ENCODE measurements at places on chromosomes 12 and 14.

GRCh38 chr12:79534029-79534867 lies 156.5 kb downstream of the PAWR start:
- no peak for DNase-seq

DNA sequence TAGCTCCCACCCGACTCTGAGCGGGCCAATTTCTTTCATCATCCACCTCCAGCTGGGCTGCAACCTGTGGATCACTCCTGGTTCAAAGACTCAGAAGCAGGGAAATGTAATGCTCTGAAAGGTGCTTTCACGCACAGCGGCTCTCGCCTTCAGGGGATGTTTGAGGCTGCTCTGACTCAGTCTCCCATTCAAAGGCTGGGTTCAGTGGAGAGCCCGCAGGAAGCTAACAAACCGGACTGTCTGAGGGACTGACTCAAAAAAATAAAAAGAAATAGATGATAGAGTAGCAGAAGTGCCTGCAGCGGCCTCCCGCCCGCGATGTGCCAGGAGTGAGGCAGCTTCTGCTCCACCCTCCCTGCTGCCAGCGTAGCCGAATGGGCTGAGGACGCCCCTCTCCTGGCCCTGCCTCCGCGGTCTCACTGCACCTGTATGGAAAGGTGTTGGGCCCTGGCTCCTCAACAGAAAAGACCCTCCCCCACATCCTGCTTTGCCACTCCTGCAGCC lies 98.0 kb downstream of the GCH1 start:
- no peak for DNase-seq

DNA sequence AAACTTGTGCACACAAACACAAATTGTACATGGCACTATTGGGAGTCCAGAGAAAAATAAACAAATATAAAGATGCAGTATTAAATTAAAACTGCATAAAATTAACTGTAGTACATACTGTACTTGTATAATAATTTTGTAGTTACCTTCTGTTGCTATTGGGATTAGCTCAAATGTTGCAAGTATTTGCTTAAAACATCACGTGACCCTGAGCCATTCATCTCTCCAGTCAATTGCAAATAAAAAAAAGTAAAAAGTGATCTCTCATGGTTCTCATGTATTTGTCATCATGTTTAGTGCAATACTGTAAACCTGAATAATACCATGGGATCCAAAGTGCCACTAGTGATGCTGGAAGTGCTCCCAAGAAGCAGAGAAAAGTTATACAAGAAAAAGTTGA lies 88.1 kb upstream of the NAV3 start:
- no peak for DNase-seq

DNA sequence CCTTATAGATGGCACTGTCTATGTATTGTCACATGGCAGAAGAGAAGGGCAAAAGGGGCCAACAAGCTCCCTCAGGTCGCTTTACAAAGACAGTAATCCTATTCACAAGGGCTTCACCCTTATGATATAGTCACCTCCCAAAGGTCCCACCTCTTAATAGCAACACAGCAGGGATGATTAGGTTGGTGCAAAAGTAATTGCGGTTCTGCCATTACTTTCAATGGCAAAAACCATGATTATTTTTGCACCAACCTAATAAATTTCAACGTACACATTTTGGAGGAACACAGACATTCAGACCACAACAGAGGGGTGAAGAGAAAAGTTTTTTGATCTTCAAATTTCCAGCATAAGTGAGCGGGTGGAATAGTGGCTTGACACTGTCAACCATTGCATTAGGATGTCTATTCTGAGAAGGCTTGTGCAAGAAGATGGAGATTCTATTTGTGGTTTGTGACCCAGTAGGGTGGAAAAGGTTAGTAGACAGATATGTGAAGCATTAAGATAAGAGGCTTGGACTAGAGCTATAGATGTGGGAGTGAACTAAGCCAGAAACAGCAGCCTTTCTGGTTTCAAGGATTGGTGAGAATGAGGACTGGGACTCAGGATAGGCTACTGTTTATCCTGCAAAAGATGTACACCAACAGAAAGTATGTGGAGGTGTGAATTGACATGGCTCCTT lies 75.5 kb upstream of the CPSF6 start:
- no peak for DNase-seq

- no peak for DNase-seq
Observed at GRCh38 chr12:86959766-86960458, 703.7 kb upstream of the MGAT4C start.

GRCh38 chr14:71745072-71745471 lies 187.2 kb upstream of the RGS6 start:
- no peak for DNase-seq

DNA sequence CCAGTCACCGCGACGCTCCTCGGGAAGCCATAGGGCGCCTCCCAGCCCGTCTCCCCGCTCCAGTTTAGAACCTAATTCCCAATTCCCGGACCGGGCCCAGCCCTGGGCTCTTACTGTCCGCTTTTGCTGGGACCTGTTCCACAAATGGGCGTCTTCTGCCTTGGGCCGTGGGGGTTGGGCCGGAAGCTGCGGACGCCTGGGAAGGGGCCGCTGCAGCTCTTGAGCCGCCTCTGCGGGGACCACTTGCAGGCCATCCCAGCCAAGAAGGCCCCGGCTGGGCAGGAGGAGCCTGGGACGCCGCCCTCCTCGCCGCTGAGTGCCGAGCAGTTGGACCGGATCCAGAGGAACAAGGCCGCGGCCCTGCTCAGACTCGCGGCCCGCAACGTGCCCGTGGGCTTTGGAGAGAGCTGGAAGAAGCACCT lies 797 bp downstream of the UNG start:
- no peak for DNase-seq

GRCh38 chr12:70399311-70399710 lies 33.2 kb downstream of the KCNMB4 start:
- DNase-seq = no peak

DNA sequence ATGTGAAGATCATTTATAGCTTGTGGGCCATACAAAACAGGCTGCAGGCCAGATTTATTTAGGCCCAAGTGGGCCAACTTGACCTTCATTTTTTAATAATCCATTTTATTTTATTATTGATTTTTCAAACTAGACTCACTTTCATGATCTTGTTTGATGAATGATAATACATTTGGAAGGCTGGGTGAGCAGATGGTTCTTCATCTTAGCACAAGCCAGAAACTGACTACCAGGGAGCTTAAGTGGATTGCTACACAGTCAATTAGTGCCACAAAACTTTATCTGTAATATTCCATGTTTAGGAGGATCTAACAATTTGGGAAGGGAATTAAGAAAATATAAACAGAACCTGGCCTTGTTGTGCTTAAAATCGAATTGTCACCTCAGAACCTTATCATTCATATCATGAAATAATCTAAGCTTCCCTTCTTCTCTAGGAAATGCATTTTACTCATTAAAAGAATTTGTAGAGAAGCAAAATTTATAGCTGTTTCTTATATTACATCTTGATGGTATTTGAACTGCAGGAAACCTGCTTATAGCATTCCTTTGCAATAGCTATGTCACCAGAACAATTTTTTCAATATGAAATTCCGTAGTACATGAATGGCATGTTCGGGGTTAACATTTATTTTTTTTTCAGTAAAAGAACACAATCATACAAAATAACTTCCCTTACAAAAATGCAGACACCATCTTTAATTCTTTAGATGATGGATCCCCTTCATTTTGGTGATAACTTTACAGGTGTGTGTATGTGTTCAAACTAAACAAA lies 62.0 kb upstream of the CSRP2 start:
- no peak for DNase-seq

- DNase-seq = no peak
Observed at GRCh38 chr12:87054226-87054625, 798.0 kb upstream of the MGAT4C start.

DNA sequence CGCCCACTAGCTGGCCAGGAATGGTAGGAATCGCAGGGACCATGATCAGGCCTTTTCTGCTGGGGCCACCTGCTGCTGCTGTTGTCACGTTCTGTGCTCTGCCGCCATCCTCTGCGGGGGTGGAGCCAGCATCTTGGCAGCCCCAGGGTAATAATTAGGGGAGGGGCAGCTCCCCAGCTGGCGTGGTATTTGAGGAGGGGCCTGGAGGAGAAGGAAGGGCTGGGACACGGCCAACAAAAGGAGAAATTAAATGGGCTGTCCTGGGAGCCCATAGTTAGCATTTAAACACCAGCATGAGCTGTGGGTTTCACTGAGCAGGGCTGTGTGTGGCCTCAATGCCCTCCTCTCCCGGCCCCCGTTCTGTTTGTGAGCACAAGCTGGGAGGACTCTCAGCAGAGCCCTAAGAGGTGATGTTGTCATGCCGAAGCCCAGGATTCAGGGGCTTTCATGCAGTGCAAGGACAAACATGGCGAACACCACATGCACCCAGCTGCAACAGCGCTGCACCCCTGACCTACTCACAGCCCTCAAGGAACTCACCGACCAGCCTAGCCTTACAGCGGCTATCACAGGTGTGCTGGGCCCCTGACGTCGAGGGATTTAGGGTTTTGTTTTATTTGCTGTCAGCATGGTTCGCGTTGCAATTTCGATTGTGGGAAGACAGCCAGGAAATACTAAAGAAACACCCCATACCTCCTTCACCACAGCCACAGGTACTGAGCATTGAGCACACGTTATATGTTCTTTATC lies 324.3 kb downstream of the CACNA1C start:
- DNase-seq = no peak

DNA sequence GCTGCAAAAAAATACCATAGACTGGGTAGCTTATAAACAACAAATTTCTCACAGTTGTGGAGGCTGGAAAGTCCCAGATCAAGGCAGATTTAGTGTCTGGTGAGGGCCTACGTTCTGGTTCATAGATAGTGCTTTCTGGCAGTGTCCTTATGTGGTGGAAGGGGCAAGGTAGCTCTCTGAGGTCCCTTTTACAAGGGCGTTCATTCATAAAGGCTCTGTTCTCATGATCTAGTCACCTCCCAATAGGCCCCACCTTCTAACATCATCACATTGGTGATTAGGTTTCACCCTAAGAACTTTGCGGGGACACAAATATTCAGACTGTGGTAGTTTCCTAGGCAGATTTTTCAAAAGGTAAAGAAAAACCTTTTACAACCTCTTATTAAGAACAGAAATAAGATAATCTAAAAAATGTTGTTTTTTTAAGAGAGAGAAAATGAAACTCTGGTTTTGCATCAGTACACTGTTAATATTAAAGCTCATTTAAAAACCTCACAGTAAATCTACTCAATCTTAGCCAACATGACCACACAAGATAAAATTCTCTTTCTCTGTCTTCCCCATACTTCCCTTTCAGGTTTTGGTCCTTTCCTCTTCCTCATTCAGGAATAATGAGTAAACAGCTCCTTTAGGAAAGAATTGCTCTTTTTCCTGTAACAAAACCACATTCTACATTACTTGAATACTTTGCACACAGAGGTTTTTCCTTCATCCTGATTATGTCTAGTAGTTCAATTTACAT lies 117.5 kb downstream of the UNC79 start:
- DNase-seq = no peak

- no peak for DNase-seq
Observed at GRCh38 chr12:54683398-54683797, 35.2 kb upstream of the DCD start.

- no peak for DNase-seq
Observed at GRCh38 chr12:9718968-9719367, 13.9 kb downstream of the CLECL1 start.

GRCh38 chr12:3684449-3685051 lies 68.4 kb downstream of the CRACR2A start:
- no peak for DNase-seq

DNA sequence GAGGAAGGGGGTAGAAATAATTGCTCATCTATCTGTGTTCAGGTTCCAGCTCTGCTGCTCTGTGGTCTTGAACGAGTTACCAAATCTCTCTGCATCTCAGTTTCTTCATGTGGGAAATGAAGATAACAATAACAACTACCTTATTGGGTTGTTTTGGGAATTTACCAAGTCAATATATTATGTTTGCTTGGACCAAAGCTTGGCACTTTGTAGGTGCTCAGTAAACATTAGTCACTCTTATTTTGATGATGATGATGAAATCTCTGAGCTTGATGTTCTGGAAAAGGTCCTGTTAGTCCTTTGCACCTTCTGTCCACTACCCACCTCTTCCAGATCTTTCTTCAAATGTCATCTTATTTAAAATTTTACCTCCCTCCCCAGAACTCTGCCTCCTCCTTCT lies 15.9 kb downstream of the RPH3A start:
- DNase-seq = no peak

- no peak for DNase-seq
Observed at GRCh38 chr12:68631227-68631626, 20.5 kb downstream of the RAP1B start.

DNA sequence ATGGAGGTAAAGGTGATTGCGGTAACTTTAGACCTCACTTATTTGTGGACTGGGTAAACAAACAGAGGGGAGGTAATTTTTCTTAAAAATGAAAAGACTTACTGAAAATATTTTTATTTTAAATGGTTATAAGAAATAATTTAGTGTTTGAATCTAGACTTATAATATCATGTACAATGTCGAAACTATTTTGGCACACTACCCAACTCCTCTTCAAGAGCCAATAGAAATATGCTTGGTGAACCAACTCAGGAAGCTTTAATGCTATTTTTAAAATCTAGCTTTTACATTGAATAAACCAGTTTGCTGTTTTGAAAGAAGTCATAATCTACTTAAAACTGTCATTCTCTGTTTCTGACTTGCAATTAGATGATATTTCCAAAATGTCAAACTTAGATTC lies 175.8 kb upstream of the NPAS3 start:
- DNase-seq = no peak

DNA sequence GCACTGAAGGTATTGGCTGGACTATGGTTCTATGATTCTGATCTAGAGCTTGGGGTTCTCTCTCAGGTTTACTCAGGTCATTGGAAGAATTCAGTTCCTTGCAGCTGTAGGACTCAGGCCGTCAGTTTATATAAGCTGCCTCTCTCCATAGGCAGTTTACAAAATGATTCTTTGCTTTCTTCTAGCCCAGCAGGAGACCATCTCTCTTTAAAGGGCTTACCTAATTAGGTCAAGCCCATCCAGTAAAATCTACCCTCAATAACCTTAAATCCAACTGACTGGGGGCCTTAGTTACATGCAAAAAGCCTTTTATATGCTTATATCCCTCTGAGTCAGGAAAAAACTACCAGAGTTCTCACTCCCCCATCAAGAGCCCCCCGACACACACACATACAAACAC lies 80.5 kb upstream of the GARIN6 start:
- no peak for DNase-seq

GRCh38 chr14:70515811-70516210 lies 19.0 kb downstream of the ADAM20 start:
- no peak for DNase-seq

DNA sequence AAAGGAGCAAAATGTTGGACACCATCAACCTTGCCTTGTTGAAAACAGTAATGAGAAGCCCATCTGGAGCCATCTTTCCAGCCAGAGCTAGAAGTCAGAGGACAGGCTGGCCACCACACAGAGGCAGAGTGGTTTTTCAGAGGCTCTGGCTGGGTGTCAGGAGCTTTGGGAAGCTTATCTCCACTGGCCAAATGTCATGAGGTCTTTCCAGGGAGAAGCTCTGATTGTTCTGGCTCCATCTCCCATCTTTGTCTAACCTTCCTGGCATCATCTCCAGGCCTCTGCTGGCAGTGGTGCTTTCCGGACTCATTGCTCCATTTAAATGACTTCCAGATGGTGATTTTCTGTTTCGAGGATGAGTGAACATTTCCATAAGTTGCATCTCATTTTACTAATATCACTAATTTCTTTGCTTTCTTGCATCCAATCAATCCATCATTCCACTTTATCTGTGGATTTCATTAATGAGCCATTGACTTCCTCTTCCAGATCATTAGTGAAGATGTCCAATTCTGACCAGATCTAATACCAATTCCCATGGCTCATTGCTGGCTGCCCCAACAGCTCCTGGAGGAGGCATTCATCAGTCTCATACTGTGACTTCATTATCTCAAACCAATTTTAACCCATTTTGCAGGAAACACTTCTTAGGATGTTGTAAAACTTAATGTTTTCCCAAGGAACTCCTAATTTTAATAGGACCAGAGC lies 35.3 kb upstream of the TMTC1 start:
- DNase-seq = no peak

Data from activated CD4-positive, alpha-beta T cell treated with anti-CD3 and anti-CD28 coated beads for 24 hours (primary cell).